Vein endothelial cell (primary cell): ENCODE measurements at places on chromosomes 2 and 18. TPM values are rescaled to one million over a fixed set of nuclear protein-coding genes. Genes with fewer than 3 reads are reported as not detected.

The PPP1R1C gene
- under 0.01 and 0.10 TPM in 2 replicates for total RNA-seq

The CYP27A1 gene
- 6.3 and 9.1 TPM in 2 replicates for total RNA-seq

The COL5A2 gene
- 107 and 136 TPM in 2 replicates for total RNA-seq

The RBFA gene
- total RNA-seq = 27.8 and 28.2 TPM in 2 replicates

The ZC3H15 gene
- 59.4 and 76.3 TPM in 2 replicates for total RNA-seq

The SLC4A5 gene
- 0.65 and 1.1 TPM in 2 replicates for total RNA-seq

The IL1A gene
- total RNA-seq = 0.33 and 0.57 TPM in 2 replicates

The SEPTIN10 gene
- 70.9 and 115 TPM in 2 replicates for total RNA-seq

The KIF1A gene
- under 0.01 TPM in 1 of 2 replicates, not detected in the other for total RNA-seq

The ANKRD30BL gene
- not detected in 2 replicates for total RNA-seq

The C1QL2 gene
- not detected in 2 replicates for total RNA-seq

The RGPD6 gene
- 40.5 and 44.2 TPM in 2 replicates for total RNA-seq

The RAD51AP2 gene
- total RNA-seq = not detected in 2 replicates

The REV1 gene
- total RNA-seq = 34.0 and 41.9 TPM in 2 replicates

The TMEM247 gene
- total RNA-seq = not detected in 2 replicates

The CYP1B1 gene
- total RNA-seq = 1.3 and 1.6 TPM in 2 replicates

The LYG2 gene
- not detected in 2 replicates for total RNA-seq

The FAM124B gene
- 151 and 177 TPM in 2 replicates for total RNA-seq

The RIT2 gene
- not detected in 2 replicates for total RNA-seq

The GPAT2 gene
- total RNA-seq = 12.8 and 18.3 TPM in 2 replicates

The REG3G gene
- total RNA-seq = not detected in 2 replicates

The TFPI gene
- 693 and 1,032 TPM in 2 replicates for total RNA-seq

The RTP5 gene
- not detected in 2 replicates for total RNA-seq

The TMEFF2 gene
- total RNA-seq = under 0.01 TPM in 1 of 2 replicates, not detected in the other

The WDR7 gene
- 14.7 and 18.7 TPM in 2 replicates for total RNA-seq

The HOXD1 gene
- total RNA-seq = 16.6 and 26.8 TPM in 2 replicates

The CNTNAP5 gene
- total RNA-seq = not detected in 2 replicates

The ACSL3 gene
- total RNA-seq = 78.1 and 89.9 TPM in 2 replicates

The DCDC2C gene
- total RNA-seq = not detected in 2 replicates

The DLGAP1 gene
- 0.10 and 7.5 TPM in 2 replicates for total RNA-seq
